ENCODE measurements at places on chromosomes 4 and X.

GRCh38 chrX:49106296-49106695, 17.2 kb downstream of the GPKOW start:
- DNase-seq = no peak

DNA sequence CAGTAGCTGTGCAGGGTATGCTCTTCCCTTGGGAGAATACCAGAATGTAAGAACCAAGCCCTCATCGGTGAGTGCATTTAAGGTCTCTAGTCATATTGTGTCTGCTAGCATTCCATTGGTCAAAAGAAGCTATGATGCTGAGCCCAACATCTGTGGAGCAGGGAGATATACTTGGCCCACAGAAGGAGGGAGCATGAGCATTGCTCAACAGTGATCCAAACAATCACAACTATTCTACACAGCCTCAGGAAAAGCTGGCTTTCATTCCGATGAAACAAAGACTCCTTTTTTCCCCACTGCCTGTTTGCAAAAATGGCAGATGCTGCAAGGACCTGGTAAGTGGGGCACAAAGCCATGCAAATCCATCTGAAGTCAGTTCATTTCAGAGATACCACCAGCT, 80.6 kb upstream of the DHX15 start:
- no peak for DNase-seq

DNA sequence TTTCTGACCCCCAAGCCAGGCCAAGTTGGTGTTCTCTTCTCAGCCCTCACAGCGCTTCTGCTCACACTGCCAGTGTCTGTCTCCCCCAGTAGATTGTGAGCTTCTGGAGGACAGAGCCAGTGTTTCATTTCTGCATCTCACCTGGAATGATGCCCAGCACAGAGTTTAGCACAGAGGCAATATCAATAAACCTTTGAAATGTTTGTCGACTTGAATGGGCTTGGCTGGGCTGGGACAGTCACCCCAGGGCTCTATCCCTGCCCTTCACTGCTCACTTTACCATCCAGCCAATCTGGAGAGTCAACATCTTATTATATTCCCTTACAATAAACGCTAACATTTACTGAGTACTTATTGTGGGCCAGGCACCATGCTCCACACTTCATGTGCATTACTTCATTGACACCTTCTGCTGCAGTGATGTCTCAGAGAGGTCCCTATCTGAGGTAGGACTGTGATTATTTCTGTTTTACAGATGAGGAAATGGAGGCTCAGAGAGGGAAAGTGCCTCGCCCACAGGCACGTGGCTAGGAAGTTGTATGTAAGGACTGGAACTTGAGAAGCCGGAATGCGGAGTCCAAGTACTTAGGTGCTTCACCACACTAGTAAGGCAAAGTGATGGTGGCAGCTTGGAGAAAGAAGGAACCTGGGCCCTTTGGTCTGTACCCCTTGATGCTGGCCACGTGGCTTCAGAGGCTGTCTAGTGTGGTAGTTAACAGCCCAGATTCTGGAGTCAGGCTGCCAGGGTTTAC, 19.5 kb downstream of the EFNB1 start:
- DNase-seq = no peak

DNA sequence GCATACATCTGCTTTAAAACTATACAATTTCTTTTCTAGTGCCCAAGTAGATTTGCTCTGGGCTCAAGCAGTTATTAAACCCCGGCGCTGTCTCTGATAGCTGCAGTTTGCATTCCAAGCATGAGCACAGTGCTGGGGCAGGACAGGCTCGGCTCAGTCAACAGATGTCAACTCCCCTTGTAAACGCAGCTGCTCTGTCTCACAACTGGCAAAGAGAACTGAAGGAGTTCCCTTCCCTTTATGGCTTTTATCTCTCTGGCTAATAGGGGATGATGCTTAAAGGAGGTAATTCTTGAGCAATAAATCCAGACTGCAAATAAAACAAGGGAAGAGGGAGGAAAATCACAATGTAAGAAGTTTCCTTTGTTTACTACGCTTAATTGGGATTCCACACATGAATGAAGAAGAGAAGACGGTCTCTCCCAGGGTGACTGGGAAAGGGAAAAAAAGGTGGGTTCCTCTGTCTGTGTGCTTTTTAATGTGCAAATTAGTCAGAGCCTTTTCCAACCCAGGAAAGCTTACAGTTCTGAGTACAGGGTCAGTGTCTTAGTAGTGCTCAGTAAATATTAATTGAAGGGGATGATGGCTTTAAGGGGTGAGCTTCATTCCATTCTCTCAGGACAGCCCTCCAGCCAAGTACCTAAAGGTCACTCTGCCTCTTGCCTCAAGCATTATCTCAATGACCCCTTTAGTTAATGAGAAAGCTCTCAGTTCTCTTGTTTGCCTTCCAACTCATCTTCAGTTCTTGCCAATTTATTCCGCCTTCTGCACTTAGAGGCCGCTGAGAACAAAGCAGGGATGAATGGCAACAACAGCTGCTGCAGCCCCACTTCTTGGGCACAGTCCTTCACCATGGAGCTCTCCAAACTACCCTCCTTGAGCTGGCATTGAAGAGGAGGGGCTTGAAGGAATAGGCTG, 155.7 kb upstream of the JADE1 start:
- DNase-seq = no peak

- DNase-seq = no peak
Observed at GRCh38 chr4:94642561-94642866, 115.2 kb upstream of the BMPR1B start.

DNA sequence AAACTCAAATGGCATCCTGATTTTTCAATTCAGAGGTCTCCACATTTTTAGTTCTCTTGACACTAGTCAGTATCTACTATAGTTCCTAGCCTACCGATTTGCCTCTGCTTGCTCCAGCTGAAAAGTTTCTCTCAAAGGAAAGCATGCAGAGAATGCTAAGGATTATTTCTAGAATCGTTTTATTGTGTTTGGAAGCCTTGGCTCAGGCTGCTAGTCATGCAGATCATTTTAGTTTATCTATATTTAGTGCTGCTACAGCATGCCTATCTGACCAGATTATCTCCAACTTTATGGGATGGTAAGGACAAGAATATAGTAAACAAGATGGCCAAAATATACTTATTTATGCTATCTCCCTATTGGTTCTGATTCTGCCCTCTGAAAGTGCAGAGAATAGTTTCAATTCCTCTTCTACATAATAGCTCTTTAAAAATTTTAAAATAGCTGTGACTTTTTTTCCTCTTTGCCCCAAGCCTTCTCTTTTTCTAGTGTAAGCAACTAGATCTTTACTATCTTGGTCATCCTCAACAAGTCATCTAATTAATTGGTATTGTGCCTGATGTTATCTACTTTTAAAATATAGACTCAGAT, 15.7 kb upstream of the DRP2 start:
- DNase-seq = no peak

- DNase-seq = no peak
Observed at GRCh38 chrX:47900833-47901232, 64.1 kb downstream of the ZNF81 start.

GRCh38 chrX:150936556-150936955, 38.1 kb upstream of the CD99L2 start:
- no peak for DNase-seq

GRCh38 chrX:2829469-2830246, 928 bp downstream of the GYG2 start:
- no peak for DNase-seq

- DNase-seq = no peak
Observed at GRCh38 chr4:995311-996026, 2.3 kb upstream of the SLC26A1 start.

- DNase-seq = no peak
Observed at GRCh38 chr4:104022226-104022625, 302.4 kb upstream of the TACR3 start.

GRCh38 chrX:114841051-114841450, 176.4 kb downstream of the IL13RA2 start:
- DNase-seq = no peak

GRCh38 chrX:72146527-72146926, 14.8 kb upstream of the RTL5 start:
- DNase-seq = no peak

DNA sequence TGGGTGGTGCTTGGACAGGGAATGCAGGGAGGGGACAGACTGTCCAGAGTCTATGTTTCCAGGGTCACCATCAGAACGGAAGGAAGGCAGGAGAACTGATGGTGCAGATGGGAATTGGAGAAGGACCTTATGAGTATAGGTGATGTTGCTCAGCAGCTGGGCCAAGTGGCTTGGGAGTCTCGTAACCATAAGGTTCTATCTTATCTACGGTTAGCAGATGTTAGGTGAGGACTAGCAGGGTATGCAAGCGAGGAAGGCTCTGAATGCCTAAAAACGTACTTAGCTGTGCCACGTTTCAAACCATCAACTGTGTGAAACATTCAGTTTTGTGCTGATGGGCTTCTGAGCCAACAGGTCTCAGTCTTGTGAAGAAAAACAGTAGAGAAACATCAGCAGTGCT, 22.4 kb downstream of the MAGEA9 start:
- DNase-seq = no peak

DNA sequence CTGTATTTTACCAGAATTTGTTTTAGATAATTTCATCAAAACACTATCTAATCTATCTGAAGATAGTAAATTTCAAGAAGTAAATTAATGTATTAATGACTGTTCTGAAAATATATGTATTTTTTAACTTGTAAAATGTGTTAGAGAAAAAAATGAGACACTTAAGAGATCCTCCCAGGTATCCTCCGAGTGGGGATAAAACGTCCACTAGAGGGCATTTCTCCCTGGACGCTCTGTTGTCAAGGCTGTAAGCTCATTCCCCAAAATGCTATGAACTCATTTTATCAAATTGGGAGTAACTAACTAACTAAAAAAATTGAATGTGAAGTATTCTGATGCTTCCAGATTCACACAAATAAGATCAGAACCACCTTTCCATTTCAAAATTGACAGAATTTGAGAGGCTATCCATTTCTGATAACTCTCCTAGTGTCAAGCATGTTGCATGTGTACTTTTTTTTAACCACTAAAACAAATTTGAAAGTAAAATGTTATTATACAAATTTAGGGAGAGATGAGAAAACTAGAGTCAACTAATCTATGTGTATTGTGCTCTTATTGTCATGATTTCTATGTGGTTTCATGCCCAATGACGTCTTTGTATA, 337.3 kb upstream of the HS3ST1 start:
- DNase-seq = no peak

- DNase-seq = no peak
Observed at GRCh38 chr4:117302226-117302625, 216.8 kb upstream of the TRAM1L1 start.

DNA sequence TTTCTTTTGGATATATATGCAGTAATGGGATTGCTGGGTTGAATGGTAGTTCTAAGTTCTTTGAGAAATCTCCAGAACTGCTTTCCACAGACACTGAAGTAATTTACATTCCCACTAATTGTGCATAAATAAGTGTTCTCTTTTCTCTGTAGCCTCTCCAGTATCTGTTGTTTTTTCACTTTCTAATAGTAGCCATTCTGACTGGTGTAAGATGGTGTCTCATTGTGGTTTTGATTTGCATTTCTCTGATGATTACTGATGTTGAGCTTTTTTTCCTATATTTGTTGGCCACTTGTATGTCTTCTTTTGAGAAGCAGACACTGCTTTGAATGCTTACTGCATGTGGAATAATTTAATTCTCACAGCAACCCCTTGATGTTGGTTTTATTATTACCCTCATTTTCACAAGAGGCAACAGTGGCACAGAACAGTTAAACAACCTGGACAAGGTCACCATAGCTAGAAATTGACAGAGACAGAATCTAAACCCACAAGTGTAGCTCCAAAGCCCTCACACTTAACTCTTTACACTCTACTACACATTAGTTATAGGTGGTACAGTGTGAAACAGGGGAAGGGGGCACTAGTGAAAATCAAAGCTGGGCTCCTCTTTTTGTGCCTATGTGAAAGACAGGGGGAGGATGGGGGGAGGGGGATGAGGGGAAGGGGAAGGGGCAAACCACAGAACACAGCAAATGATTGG, 96.1 kb downstream of the REELD1 start:
- no peak for DNase-seq

- DNase-seq = no peak
Observed at GRCh38 chrX:40832723-40833122, 97.4 kb upstream of the MED14 start.

DNA sequence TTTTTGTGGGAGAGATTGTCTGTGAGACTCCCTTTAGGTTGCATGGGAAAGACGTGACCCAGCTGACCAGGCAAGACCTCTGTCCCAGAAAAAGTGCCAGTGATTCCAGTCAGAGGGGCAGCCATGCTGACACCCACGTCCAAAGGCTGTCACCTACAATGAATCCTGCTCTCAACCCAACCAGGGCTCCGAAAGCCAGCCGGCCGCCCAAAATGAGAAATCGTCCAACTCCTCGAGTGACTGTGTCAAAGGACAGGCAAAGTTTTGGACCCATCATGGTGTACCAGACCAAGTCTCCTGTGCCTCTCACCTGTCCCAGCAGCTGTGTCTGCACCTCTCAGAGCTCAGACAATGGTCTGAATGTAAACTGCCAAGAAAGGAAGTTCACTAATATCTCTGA, 5.5 kb downstream of the SLITRK2 start:
- no peak for DNase-seq

DNA sequence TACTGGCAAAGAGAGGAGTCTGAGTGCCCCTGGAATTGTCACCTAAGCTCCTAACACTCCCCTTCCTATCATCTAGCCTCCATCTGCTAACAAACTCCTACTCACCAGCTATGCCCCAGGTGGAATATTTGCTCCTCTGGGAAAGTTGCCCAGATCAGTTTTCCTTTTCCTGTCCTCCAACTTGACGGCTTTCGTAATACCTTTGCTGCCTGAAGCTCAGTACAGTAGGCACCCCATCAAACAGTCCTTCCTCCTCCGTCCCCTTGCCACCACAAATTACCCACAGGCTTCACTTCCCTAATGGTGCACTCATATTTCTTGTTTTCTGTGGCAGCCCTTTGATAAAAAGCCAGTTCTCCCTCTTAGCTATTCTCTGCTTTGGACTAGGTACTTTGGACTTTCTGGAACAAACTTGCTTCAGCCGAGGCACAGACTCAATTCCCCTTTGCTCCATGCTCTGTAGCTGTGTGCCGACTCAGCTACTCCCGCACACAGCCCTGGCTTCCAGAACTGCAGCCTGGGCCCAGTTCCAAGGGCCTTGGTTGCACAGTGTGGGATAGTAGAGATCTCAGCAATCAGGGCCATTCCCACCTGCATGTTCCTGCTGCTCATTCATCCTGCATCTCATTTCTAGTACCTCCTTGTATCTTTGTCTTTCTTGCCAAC, 605.1 kb downstream of the BCOR start:
- DNase-seq = no peak

Data from stimulated activated CD8-positive, alpha-beta memory T cell treated with anti-CD3 and anti-CD28 coated beads, Interleukin-15, amount 100 ng/mL, for 4 hours (primary cell).